ENCODE measurements at places on chromosomes 7 and 10.

DNA sequence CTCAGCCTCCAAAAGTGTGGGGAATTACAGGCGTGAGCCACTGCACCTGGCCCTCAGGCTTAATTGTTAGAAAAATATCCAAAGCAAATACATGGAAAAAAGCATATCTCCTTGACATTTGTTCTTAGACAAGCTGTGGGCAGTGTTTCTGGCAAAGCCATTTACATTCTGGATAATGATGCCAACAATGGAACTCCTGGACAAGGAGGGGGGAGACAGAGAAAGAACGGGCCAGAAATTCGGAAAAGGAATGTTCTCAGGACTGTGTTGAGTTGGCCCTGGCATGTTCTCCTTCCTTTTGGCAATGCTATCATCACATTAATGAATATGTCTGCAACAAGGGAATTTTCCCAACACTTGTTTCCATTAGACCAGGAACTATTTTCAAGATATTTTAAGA, 88.7 kb downstream of the UBE2H start:
- DNase-seq, result no peak

DNA sequence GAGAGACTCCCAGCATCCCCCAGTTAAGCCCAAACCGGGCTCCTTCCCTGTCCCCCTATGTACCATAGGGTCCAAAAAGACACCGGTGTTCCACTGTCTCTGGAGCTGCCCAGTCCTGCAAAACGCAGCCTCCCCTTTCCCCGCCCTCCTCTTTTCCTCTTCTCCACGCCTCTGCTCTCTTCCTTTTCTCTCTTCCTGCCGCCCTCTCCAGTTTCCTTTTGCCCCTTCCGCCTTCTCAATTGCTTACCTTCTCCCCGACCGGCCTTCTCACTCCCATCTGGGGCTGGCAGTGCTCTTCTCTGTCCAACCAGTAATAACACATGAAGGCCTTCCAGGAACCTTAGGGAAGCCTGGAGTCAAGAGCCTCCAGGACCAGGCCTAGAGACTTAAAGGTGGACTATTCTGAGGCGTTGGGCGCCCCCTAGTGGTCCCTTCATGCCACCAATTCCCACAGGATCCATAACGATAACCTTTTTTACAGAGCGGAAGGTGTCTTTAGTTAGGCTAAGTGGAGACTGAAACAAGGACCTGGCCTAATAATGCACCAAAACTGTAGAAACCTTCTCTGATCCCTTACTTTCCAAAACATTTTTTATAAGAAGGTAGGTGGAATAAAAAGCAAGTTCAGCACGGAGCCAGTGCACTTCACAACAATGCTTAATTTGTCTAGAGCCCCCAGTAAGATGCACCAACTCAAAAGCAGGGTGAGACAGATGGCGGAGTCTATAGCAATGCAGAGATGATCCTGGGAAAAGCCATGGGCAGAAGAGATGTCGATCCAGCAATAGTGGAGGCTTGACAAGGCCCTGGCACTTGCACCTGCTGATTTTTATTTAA, 27.2 kb upstream of the MSRB2 start:
- peak; percentile 17 for DNase-seq

GRCh38 chr7:159147246-159147645, 2.6 kb upstream of the VIPR2 start:
- DNase-seq, result no peak

GRCh38 chr10:25938405-25938804, 4.4 kb downstream of the MYO3A start:
- no peak for DNase-seq

DNA sequence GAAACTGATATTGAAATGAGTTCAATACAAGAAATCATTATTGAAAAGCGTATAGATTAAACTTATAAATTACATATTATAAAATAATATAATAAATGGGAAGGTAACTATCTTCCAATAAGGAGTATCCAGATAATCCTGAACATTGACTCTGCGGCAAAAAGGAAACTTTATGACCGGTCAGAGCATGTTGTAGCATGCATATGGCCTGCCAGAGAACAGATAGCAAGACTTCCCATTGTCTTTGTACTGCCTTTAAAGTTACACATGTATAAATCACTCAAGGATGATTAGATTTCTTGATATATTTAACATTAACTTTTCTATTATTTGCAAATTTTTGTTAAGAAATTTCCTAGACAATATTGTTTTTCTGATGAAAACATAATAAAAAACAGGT, 56.2 kb upstream of the ETV1 start:
- DNase-seq, result no peak

DNA sequence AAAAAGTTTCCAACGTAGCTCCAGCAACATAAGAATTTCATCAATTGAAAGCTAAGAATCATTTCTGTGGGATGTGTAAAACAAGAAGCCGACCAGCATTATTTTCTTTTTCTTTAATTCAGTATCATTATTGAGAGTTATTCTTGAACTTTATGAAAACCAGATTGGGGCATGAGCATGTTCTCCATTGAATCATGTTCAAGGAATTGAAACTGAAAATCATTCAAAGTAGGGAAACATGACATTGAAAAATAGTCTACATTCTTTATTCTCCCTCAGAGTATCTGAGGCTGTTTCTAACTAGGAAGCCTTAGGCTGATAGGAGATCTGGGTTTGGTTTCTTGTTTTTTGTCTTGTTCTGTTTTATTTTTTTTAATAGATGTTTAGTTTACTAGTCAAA, 253.7 kb downstream of the DYNC1I1 start:
- no peak for DNase-seq

DNA sequence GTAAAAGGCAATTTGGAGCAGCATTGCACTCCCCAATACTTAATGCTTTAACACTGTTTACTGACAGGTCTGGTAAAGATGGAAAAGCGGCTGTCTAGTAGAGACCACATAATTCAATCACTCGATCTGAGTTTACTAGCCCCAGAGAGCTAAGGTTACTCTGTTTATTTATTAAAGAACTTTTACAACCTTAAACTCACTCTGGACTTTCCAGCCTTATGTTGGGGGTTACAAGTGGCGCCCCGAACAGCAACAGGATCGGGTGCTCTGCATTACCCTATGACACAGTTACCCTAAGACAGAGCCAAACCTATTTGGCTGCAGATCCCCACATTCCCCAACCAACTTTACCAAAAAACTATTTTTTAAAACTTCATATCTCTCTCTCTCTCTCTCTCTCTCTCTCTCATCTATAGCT, 43.9 kb downstream of the MRPS24 start:
- no peak for DNase-seq

GRCh38 chr10:5551531-5552375, 27.0 kb downstream of the CALML3 start:
- peak; percentile 64 for DNase-seq

GRCh38 chr10:52488606-52489485, 174.8 kb downstream of the DKK1 start:
- no peak for DNase-seq

- no peak for DNase-seq
Measured at GRCh38 chr10:95133016-95133752, 60.9 kb upstream of the ACSM6 start.

DNA sequence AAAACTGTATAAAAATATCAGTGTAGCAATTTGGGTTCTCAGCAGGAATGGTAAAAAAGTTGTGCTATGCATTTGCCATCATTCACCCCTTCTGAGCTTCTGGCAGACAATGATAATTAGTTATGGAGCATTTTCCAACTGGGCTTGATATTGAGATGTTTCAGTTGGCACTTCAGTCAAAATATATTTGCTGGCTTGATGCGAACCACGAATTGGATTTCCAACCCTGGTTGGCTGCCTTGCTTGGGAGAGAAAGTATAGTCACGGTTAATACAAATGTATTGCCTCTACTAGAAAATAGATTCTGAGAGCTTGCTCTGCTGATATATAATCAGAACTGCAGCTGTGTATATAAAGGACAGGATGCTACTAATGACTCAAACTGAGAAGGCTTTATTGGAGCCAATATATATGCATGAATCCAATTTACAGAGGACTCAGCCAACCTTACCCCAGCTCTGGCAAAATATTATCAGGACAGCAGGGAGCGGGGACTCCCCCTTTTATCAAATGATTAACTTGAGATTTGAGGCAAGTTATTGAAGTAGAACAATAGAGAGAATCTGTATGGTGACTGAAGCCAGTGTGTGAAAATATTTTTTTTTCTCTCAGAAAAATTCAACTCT, 219.8 kb upstream of the SMIM30 start:
- DNase-seq, result no peak

DNA sequence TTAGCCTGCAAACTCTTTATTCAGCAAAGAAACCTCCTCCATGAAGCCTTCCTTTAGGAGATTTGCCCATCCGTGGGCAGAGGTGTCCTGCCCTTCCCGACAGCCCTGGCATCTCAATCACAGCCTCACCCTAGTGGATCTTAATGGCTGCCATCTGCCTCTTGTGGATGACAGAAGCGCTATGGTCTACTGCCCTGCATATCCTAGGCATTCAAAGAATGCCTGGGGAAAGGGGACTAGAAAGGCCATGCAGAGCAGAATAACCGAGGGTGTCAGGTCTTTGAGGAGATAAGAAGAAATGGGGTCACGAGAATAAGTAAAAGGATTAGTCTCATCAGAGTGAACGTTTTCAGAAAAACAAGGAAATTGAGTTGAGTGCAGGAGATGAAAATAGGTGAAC, 57.7 kb upstream of the SPOCK2 start:
- no peak for DNase-seq

All from stimulated activated CD4-positive, alpha-beta T cell treated with anti-CD3 and anti-CD28 coated beads, Interleukin-1b, Interleukin-23, amount 100 ng/mL, for 1 hour (primary cell).